Activated T-helper 17 cell treated with anti-CD3 and anti-CD28 coated beads, Interleukin-2, amount 50 U/mL, for 72 hours (primary cell): ENCODE measurements at places on chromosomes 16 and 17. TPM values are rescaled to one million over a fixed set of nuclear protein-coding genes. Genes with fewer than 3 reads are reported as not detected.

DNA sequence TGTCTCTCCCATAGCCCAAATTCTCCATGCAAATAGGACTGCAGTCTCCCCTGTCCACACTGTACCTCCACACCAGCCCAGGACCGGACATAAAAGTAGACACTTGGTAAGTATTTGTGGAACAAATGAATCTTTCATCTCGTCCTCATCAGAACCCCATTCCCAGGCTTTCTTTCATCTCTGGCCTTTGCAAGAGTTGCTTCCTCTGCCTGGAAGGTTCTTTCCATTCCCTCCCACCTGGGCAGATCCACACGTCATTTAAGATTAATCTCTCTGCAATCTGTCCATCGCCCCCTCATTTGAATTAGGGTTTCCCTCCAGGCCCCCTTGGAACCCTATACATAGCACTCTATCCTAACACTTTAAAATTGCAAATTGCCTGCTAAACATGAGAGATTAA lies 3.9 kb upstream of the NXPH3 start:
- no peak for ATAC-seq

DNA sequence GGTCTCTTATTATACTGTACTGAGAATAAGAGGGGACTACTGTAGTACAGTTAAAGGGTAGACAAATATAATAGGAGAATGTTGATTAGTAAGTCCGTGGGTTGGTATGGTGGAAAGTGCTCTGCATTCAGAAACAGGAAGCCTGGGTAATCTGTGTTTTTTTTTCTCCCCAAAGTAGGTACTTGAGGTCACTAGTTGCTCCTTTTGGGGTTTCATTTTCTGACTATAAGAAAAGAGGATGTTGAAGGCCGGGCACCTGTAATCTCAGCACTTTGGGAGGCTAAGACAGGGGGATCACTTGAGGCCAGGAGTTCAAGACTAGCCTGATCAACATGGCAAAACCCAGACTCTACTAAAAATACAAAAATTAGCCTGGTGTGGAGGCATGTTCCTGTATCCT lies 42.0 kb upstream of the MMD start:
- peak; percentile 42 for ATAC-seq

DNA sequence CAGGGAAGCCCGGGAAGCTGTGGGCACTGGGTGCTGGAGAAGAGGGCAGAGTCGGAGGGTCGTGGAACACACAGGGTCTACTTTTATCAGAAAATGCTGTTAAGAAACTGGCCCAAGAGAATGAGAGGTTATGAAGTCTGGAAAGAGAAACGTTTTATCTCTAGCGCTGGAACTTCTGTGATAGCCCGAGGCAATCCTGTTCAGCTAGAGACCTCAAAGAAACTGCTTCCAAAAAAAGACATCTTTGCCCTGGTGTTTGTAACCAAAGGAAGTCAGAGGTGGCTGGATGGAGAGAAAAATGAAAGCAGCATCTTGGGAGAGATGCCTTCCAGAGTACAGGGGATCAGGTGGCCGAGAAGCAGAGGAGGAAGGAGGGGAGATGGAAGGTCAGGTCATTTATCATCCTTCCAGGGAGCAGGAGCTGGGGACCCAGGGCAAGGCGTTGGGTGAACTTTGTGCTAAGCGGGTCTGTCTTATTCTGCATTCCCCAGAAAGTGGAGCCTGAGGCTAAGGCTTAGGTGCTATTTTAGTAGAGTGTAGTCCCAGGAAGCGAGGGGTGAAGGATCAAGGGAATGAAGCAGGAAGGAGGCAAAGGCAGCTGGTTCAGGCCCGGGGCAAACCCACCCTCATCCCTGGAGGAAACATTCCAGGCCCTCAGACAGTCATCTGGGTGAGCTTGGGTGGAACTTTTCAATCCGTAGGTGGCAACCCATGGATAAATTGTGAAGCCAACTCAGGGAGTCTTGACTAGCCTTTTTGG lies 66.5 kb downstream of the MGAT5B start:
- ATAC-seq: no peak

HBZ gene
- not detected for total RNA-seq

CAVIN1 gene
- 6.1 TPM for total RNA-seq

KRTAP4-4 gene
- not detected for total RNA-seq

PNMT gene
- total RNA-seq: not detected

IKZF3 gene
- total RNA-seq: 119 TPM

CA5A gene
- total RNA-seq: not detected

CDRT15 gene
- total RNA-seq: not detected
